PC-9 (cell line): ENCODE measurements at places on chromosomes 3 and 15. TPM values are rescaled to one million over a fixed set of nuclear protein-coding genes. Genes with fewer than 3 reads are reported as not detected.

GRCh38 chr3:181176601-181177000 is 187.1 kb upstream of the DNAJC19 start:
- DNase-seq, result peak; percentile 48

- no peak for DNase-seq
These were observed 289.7 kb upstream of the DCBLD2 start for GRCh38 chr3:99191186-99191585.

The FMN1 gene
- 19.6 and 25.8 TPM in 2 replicates for total RNA-seq

DNA sequence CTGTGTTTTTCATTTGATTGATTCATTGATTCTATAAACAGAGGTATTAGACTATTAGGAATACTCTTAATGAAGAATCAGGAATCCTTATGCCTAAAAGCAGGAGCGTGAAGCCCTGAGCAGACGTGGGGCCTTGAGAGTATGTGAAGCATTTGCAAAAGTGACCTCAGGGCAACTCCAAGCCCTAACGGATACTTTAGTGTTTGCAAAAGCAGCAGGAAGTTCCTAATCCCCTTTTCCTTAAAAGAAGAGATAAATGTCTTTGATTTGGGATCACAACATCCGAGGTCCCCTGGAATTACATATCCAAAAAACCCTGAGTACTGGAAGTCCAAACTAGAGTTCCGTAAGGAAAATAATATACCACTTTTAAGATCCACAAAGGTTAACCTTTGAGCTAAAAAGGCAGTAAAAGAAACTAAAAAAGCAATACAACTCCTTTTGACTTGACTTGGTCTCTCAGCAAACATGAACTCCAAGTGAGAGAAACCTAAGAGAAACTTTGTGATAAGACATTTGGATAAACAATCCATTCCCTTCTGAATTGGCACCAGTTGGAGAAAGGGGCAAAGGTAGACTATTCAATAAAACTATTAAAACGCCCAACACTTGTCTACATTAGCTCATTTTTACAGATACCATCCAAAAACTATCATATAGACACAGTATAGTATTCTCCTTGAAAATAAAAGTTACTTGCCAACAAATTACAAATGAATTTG is 27.4 kb downstream of the PRTG start:
- no peak for DNase-seq

- DNase-seq, result no peak
These were observed 589 bp upstream of the SENP5 start for GRCh38 chr3:196867155-196867506.

GRCh38 chr3:45693941-45694521 is 4.8 kb downstream of the SACM1L start:
- DNase-seq, result no peak

DNA sequence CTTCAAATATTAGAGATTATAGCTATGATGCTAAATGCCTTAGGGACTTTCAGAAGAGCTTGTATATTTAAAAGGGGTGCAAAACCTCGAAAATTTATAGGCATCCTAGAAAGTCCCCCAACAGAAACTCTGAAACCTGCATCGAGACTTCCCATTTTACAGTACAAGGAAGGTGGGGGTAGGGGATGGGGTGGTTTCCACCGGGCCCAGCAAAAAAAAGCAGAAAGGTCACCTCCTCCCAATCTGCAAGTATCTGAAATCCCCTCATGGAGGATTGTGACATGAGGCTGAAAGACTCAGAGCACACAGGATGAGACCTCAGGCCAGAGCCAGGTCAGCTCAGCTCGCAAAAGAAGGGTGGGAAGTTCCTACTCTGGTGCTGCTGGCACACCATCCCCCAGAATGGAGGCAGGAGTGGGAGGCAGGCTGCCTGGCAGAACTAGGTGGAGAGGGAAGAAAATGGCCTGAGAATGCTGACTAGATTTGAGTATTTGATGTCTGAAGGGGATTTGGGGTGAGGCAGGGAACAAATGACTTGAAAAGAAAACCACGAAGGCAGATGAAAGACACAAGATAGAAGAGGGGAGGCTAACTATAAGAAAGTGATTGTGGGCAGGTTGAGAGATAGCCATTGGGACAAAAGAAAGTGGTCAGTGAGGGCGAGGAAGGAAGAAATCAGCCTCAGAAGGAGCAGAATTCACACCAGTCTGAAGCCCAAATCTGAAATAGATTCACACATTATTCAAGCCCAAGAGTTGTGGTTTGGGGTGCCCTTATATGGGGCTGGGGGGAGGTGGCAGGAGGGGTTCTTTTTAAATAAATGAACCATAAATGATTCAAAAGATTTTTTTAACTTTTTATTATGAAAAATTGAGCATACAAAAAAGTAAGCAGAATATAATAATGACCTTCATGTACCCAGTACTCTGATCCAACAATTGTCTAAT is 22.5 kb upstream of the TSC22D2 start:
- no peak for DNase-seq

GRCh38 chr15:33135355-33135781 is 59.1 kb downstream of the FMN1 start:
- no peak for DNase-seq

The CKMT1B gene
- total RNA-seq, result 1.6 TPM in 1 of 2 replicates, not detected in the other

- no peak for DNase-seq
These were observed 3.2 kb downstream of the MAPKBP1 start for GRCh38 chr15:41777421-41777973.

DNA sequence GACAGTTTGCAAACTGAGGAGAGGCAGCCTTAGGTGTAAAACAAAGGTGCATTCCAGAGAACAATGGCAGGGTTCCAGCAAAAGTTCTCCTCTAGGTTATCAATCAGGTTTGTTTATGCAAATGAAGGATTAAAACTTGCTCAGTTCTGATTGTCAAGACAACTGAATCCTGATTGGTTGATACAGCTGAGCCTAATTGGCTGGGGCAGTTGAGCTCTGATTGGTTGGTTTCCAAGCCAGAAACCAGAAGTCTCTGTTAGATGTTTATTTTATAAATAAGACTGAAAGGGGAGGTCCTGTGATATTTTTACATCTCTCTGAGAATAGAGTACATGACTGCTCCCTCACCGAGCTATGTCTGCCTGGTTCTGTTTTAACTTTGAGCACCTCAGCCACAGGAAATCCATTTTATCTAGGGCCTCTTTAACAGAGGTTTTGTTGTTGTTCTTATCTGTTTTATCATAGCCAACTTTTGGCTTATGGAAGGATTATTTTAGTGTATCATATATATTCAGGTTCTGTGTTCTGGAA is 37.8 kb downstream of the PPM1L start:
- DNase-seq, result no peak

- DNase-seq, result no peak
These were observed 87.0 kb upstream of the IGF1R start for GRCh38 chr15:98561169-98561941.

DNA sequence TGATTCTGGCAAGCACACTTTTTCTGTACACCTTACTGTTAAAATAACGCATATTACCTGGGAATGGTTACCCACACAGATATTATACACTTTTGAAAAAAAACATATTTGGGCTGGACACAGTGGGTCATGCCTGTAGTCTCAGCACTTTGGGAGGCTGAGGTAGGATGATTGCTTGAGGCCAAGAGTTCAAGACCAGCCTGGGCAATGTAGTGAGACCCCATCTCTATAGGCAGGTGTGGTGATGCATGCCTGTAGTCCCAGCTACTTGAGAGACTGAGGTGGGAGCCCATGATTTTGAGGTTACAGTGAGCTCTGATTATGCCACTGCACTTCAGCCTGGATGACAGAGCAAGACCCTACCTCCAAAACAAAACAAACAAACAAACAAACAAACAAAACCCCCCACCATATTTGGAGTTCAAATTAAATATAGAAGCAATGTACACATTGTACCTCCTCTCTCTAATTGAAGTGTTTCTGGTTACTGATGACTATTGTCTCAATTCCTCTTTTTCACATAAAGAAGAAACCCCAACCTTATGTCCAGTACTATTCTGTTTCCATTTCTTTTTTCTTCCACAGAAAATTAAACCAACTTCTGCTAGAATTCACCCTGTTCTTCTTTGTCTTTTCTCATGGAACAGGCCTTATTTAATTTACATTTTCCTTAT is 152.6 kb upstream of the UMPS start:
- no peak for DNase-seq

The GAP43 gene
- total RNA-seq, result not detected in 2 replicates

DNA sequence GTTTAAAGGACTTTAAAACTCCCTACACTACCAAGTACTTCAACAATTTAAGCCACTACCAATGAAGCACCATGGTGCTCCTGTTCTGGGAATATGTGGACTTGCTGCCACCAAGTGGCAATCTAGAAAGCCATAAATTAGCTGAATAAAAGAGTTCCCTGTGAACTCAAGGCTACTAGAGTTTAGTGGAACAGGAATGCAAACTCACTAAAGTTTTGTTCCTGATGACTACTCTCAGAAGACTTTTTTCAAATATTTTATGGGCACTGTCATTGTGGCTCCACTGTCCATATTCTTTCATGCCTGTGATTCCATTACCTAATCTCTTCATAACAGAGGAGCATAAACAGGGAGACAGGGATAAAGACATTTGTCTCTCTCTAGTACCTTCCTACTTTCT is 63.9 kb downstream of the TMCC1 start:
- DNase-seq, result peak; percentile 65

DNA sequence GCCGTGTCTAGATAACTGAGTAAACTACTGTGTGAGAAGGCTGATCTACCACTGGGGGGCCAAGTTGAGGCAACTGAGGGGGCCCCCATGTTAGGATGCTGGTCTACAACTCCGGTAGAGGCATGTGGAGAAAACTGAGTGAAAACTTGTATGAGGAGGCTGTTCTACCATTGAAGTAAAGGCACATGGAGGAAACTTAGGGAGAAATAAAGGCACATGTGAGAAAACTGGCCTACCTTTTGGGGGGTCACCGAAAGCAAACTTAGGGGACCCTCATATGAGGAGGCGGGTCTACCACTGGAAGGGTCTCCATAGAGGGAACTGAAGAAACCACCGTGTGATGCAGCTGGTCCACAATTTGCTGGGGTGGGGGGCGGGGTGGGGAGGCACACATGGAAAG is 155.2 kb downstream of the FBLN2 start:
- no peak for DNase-seq

The SPINT1 gene
- 141 and 180 TPM in 2 replicates for total RNA-seq

The SPINK8 gene
- total RNA-seq, result not detected in 2 replicates

The CD200R1 gene
- 0.20 and 0.63 TPM in 2 replicates for total RNA-seq

The GOLGA6L24 gene
- total RNA-seq, result not detected in 2 replicates

The CPB1 gene
- total RNA-seq, result not detected in 2 replicates

DNA sequence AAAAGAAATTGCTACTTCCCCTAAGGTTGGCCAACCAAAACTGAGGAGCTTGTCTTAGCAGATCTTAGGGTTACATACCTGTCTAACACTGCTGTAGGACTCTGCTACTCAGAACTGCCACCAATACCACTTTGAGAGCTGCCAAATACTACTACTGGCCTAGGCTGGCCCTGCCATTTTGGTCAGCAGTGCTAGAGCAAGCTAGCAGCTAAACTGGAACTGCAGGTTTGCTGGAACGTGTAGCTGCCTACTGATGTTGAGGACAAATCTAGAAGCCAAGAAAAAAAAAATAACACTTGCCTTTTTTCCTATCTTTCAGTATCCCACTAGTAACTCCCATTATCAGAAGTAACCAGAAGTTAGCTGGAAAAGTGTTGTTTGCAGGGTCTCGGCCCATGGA is 387.4 kb downstream of the RBMS3 start:
- peak; percentile 25 for DNase-seq

DNA sequence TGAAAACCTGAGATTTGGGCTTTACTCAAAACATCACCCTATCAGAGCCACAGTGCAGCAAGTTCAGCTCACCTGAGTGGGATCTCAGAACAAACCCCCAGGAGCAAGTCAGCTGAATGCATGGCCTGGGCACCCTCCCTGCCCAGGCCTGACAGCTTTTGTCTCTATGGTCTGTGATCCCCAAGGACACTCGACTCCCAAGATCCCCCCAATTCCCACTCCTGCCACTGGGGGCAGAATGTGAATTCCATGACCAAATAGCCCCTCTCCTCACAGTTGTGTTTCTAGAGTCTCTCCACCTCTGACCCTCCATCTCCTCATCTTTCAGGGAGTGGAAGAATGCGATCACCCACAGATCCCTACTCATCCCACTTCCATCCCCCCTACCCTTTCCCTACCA is 58.9 kb downstream of the ZNF445 start:
- DNase-seq, result no peak

DNA sequence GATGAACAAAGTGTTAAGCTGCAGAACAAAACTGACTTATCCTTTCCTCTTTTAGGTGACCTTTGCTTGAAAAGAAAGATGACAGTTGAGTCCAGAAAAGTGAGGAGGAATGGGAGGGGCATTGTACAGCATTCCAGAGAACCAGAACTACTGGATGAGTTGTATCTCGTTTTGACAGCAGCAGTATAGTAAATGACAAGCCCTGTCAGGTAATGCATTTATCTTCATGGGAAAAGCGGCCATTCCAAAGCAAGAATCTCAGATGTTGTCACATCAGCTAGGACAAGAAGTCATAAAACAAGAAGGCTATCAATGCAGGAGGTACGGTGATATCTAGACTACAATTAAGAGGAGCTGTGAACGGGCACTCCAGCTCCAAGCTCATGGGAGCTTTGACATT is 421.5 kb downstream of the MAGI1 start:
- DNase-seq, result no peak

GRCh38 chr15:59388670-59389069 is 16.0 kb upstream of the MYO1E start:
- DNase-seq, result no peak

The CCR2 gene
- total RNA-seq, result not detected in 2 replicates

GRCh38 chr15:69099941-69100340 is 60.5 kb upstream of the GLCE start:
- no peak for DNase-seq

DNA sequence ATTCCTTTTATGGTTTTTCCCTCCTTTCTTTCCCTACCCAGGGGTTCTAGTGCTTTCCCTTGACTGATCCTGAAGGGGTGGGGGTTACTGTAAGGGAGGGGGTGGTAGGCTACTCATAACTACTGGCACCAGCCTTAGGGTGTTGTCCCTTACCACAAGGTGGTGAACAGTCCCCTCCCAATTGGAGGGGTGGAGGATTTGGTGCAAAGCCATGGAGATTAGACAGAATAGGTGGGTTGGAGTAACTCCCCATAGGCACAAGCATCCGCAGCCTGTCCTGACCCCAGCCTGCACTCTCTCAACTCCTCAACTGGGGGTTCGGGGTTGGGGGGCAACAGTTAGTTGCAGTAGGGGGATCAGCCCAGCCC is 2.6 kb upstream of the HYAL2 start:
- no peak for DNase-seq

The HOMER2 gene
- 15.1 and 21.2 TPM in 2 replicates for total RNA-seq

- DNase-seq, result peak; percentile 43
These were observed 92.3 kb downstream of the FRMD5 start for GRCh38 chr15:44102675-44103254.

The NPAP1 gene
- total RNA-seq, result not detected in 2 replicates

- DNase-seq, result no peak
These were observed 253.2 kb downstream of the NR2F2 start for GRCh38 chr15:96583671-96584070.
